ENCODE measurements at places on chromosomes 4 and X.

DNA sequence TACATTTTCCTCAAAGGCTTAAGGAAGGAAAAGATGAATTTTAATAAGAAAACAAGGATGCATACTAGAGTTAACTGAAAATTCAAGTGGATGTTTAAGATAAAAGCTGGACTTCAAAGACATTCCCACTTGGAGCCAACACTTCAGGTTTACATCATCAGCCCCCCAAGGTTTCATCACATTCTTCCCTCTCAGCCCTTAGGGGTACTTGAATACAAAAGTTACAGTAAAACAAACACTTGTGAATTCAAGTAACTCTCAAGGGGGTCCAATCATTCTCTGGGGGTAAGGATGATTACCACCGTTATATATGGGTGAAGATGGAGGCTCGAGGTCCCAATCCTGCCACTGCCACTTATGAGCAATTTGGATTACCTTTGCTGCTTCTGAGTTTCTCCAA lies 36.1 kb downstream of the STARD8 start:
- no peak for DNase-seq

DNA sequence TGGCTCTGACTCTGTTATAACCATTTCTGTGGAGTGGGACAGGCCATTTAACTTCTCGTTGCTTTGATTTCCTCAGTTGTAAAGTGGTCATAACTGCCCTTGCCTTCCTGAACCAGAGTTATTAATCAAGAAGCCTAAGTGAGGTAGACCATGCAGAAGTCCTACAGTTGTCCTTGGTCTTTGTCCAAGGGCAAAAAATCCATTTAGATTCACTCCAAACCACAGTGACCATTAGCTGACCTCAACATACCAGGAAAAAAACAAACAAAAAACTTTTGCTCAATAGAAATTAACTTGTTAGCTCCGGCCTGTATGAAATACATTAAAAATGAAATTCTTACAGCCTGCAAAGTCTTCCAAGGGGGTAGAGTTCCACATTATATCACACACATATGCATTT lies 52.7 kb downstream of the TBC1D9 start:
- DNase-seq: peak; percentile 64

DNA sequence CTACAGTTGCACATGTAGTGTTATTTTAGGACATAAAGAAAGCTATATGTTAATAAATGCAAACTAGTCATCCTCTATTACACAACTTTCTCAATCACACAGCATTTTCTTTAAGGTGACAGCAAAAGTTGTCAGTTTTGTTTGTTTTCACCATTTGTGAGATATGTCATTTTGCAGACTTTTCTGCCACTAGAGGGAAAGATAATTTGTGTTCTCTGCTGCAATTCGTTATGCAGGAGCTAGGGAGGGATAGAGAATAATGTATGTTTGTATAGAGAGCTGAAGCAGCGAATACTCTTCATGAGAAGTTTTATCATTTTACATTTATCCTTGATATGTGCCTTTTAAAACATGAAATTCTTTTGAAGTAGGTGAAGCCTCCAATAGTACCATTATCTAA lies 670.6 kb upstream of the ATOH1 start:
- no peak for DNase-seq

GRCh38 chr4:148203056-148203898 lies 238.9 kb downstream of the NR3C2 start:
- no peak for DNase-seq

GRCh38 chr4:55906989-55907388 lies 41.8 kb upstream of the CEP135 start:
- DNase-seq: no peak

- DNase-seq: no peak
Measured at GRCh38 chrX:40063555-40063954, 34.2 kb downstream of the BCOR start.

- DNase-seq: peak; percentile 40
Measured at GRCh38 chr4:26362745-26363439, 42.1 kb downstream of the RBPJ start.

- peak; percentile 44 for DNase-seq
Measured at GRCh38 chrX:23756165-23756564, 13.1 kb upstream of the ACOT9 start.

GRCh38 chr4:104743215-104743653 lies 248.5 kb upstream of the CXXC4 start:
- no peak for DNase-seq

DNA sequence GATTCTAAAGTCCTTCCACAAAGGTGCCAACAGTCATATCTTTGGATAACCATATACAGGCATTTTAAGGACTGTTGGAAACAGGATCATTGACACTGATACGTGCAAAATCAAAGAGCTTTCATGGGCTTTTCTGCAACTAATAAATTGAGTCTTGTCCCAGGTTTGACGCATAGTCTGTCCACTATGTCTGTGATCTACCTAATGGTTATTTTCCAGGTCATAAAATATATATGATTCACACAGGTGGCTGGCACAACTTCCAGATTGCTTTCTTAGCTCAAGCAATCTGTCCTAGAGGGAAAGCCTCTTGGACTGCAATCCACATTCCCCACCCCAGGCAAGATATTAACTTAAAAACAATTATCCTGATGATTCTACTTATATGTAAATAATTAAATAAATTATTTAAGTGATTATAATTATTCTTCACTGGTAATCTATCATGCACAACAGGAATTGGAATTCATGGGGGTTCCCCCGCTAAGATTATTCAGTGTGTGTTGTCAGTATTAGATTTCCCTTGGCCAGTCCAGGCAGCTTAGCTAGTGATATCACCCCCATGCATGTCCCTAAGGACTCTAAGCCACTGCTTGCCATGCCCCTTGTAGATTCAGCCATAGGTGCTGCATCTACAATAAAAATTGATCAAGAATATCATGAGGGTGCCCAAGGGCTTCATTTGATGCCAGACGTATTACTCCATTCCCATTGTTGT lies 97.8 kb downstream of the TLL1 start:
- no peak for DNase-seq

DNA sequence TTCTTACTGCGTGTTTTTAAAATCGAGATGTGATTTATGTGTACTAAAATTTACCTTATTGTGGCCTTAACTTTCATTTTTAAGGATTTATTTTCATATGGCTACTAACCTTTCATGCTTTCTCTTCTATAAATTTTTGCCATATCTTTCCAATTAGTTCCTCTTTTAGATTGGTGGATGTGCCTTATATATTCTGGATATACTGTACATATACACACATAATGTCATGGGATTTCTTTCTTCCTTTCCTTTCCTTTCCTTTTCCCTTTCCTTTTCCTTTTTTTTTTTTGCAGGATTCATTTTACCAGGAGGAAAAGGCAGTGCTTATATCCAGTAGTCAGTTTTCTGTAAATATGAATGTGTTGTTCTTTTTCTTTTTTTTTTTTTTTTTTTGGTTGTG lies 37.2 kb downstream of the FHIP1A start:
- no peak for DNase-seq

GRCh38 chr4:25180524-25181131 lies 20.4 kb upstream of the SEPSECS start:
- DNase-seq: peak; percentile 50

- peak; percentile 22 for DNase-seq
Measured at GRCh38 chr4:86247320-86247719, 112.5 kb downstream of the MAPK10 start.

DNA sequence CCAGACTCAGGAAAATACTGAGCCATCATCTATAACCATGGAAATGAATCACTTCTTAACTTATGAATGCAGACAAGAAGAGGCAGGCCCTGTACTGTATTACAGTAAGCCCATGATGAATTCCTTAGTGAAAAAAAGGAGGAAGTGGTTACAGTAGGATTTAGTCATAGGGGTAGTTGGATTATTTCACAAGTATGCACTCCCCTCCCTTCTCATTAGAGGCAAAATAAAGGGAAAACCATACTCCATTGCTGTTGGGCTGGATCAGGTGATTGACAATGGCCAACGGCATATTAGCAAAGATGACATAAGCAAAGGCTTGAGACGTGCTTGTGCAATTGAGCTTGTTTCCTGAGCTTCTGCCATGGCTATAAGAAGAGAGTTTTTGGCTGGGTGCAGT lies 181.1 kb upstream of the PRPS2 start:
- peak; percentile 67 for DNase-seq

- peak; percentile 20 for DNase-seq
Measured at GRCh38 chr4:743463-744211, 38.0 kb downstream of the PCGF3 start.

DNA sequence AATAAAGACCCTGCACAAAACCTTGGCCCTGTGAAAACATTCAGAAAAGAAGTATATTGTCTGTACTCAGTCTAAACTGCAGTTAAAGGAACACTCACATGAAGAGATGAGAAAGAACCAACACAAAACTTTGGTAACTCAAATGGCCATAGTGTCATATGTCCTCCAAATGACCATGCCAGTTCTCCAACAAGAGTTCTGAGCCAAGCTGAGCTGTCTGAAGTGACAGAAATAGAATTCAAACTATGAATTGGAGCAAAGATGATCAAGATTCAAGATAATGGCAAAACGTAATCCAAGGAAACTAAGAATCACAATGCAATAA lies 739.3 kb upstream of the NDST4 start:
- DNase-seq: no peak

GRCh38 chr4:106367072-106367471 lies 1.5 kb downstream of the GIMD1 start:
- no peak for DNase-seq

DNA sequence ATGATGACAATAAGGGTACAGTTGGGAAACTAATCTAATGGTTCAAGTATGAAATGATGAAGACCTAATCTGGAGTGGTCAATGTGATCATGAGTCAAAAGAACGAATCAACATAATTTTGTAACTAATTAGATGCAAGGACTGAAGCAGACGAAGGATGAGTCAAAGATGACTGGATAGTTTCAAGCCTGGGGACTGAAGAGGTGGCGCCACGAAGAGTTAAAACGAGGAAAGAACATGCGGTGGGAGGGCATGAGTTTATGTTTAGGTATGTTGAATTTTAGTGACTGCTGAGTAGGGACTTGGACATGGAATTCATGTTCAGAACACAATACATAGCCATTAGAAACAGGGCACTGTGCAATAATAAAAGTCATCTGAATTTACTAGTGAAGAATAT lies 221.5 kb upstream of the FAM241A start:
- DNase-seq: peak; percentile 53

GRCh38 chrX:8823698-8824097 lies 22.5 kb upstream of the FAM9A start:
- no peak for DNase-seq

DNA sequence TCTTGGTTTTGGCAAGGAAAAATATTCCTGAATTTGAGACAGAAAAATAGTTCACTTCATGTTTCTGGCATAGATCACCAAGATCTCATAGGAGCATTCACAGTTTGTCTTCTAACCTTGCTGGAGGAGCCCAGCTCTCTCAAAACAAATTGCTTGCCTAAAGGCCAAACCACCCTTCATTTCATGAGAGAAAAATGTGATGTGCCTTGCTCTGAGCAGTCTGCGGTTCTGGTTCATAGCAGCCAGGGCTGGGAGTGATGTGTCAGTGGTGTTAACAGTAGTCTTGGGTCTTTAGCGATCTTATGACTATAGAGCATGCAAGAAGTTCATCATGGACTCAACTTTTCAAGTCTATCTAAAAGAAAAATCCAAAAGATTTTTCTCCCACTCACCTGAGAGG lies 183.3 kb downstream of the DCLK2 start:
- peak; percentile 49 for DNase-seq

GRCh38 chr4:2535376-2536192 lies 863 bp upstream of the FAM193A start:
- peak; percentile 29 for DNase-seq

DNA sequence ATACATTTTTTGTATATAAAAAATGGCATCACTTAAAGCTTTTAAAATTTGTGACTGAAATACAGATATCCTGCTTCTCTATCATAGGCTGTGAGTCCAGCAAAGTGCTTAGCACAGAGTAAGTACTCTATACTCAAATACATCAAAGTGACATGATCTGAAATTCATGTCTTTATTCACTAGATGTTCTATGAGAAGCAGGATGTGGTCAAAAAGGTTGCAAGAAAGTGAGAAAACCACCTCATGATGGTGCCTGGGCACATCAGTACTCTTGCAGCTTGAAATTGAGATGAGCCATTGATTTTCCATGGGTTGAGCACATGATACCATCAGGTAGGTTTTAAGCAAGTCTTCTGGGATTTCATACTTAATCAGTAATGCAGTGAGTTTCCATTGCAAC lies 20.4 kb upstream of the SFRP2 start:
- DNase-seq: no peak

DNA sequence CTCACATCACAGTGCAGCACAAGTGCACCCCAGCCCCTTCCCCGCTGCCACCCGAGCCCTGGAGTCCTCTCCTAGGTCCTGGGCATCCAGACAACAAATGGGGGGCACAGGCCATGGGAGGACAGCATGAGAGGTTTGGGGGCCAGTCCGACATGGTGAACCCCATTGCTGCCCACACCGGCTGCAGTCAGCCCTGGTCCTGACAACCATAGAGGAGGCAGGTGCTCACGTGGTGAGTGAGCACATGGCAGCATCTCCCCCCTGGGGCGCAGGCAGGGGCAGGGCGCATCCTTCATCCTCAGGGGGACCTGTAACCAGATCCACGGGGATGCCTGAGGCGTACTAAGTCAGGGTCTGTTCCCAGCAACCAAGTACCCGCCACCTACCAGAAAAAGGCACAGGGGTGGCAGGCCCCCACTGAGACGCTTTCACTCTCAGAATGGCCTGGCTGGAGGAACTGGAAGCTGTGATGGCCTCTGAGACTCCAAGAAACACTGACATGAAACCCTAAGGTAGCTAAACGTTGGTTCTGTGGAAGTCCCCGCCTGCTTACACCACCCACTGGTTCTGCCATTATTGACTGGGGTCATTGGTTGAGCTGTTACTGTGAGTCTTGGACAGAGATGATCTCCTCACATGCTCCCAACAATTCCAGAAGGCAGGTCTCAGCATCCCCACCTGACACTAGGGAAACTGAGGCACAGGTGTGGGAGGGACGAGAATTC lies 6.5 kb downstream of the ZFYVE28 start:
- DNase-seq: no peak

DNA sequence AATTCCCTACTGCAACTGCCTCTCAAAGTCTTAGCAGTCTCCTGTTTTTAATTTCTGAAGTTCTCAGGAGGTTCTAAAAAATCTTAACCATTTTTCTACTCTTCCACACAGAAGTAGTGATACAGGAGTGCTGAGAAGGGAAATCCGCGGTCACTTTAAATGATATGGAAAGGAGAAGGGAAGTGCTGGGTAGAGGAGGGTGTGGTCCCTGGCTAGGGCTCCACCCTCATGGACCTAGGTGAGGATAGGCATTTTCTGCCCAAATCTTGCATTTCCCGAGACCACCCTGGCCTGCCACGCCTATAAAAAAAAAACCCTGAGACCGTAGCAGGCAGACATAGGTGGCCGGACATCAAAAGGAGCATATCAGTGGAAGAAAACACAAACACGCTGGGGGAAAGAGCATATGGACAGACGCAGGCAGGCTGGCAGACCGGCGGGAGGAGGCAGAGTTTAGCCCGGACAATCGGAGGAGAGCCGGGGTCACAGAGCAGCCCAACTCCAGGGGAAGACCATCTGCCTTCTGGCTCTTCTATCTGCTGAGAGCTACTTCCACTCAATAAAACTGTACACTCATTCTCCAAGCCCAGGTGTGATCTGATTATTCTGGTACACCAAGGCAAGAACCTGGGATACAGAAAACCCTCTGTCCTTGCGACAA lies 85.7 kb downstream of the POU3F4 start:
- no peak for DNase-seq

GRCh38 chr4:158327525-158327924 lies 117.2 kb downstream of the TMEM144 start:
- no peak for DNase-seq

All from AG10803 (cell line).